ENCODE measurements at places on chromosomes 6 and 20.
A peak's percentile ranks its signal among the peaks of the same experiment; 100 is the strongest.

DNA sequence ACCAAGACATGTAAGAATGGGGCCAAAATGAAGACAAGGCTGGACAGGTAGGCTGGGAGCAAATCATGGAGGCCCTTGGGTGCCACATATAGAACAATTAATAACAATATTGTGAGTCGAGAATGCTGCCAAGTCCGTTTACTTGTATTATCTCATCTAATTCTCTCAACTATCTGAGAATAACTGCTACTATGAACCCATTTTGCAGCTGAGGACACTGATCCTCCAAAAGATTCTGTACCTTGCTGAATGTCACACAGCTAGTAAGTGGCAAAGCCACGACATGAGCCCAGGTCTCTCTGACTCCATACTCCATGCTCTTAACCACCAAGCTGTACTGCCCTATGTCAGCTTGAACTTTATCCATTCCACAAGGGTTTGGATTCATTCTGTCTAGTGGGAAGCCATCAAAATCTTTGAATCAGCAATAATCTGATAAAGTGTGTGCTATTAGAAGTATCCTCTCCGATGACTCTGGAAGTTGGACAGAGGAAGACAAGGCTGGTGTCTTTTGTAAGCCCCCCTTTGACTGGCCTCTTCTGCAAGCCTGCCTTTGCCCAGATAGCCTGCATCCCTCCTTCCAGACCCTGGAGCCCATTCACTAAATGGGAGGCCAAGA, 43.5 kb upstream of the PDYN start:
- no peak for DNase-seq

DNA sequence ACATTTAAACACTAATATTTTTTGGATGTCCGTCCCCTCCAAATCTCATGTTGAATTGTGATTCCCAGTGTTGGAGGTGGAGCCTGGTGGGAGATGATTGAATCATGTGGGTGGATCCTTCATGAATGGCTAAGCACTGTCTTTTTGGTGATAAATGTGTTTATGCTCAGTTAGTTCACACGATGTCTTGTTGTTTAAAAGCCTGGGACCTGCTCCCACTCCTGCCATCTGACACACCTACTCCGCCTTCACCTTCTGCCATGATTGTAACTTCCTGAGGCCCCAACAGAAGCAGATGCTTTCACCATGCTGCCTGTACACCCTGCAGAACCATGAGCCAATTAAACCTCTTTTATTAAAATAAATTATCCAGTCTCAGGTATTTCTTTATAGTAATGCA, 114.7 kb downstream of the TNFAIP3 start:
- DNase-seq = no peak

DNA sequence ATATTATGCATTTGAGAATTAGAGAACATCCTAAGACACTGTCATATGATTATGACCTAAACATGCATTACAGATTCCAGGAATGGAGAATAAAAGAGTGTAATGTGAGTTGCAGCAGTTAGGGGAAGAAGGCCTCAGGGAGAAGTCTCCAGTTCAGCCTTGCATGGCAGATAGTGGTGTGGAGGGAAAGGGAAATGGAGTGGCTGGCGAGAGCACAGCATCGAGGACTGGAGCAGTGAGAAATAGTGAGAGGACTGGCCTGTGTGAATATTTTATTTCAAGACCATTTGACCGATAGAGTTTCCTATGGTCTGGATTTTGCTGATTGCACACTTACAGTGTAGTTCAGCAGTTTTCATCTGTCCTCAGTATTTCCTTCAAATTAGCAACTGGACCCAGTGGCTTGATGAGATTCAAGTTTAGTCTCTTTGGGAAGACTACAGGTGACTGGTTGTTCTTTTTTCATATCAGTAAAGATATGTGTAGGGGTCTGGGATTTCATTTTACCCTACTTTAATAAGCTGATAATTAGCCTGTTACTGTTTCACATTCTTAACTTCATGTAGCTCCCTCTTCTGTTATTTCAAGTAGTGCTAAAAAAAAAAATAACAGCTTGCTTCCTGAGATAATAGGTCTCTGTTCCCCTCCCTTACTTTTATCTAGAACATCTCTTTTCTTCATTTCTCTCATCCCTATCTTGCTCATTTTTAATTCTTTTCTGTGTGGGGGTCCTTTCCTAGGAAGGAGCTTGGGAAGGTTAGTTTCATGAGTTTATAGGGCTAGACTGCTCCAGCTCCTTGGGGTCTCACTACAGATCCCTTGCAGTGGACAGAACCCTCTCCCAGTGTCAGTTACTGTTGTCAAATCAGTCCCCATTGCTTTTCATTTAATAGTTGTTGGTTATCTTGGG, 27.9 kb downstream of the BLTP3A start:
- DNase-seq = no peak

DNA sequence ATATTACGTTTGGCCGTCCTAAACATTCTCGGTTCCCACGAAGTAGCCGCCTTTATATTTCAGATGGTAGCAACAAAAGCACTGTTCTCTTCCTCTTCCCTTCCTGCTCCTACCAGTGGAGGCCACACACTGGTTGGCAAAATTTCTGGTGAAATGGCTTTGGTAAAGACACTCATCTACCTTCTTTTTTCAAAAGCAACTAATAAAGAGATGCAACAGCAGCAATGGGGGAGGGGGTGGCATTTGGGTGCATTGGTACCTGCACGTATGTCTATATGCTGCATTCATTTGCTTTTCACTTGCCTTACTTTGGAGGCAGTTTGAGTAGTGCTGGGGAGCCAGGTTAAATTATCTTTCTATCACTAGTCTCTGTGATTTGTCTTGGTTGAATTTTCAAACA, 6.0 kb downstream of the POU3F2 start:
- DNase-seq = no peak

- DNase-seq = no peak
Observed at GRCh38 chr20:44489223-44489622, 13.5 kb downstream of the TTPAL start.

GRCh38 chr20:22371843-22372242, 212.5 kb downstream of the FOXA2 start:
- no peak for DNase-seq

GRCh38 chr6:36688739-36689075, 8.9 kb upstream of the RAB44 start:
- no peak for DNase-seq

- peak; percentile 43 for DNase-seq
Observed at GRCh38 chr6:44255105-44255808, 2.1 kb downstream of the SLC35B2 start.

GRCh38 chr6:90044833-90045381, 150.6 kb downstream of the GJA10 start:
- no peak for DNase-seq

- no peak for DNase-seq
Observed at GRCh38 chr6:8382434-8382833, 52.9 kb downstream of the SLC35B3 start.
